Stimulated activated naive CD4-positive, alpha-beta T cell treated with Interleukin-2 at 50 U/mL for 16 hours (primary cell): ENCODE measurements at places on chromosomes 4 and X.

GRCh38 chrX:131399678-131400428, 110.7 kb upstream of the IGSF1 start:
- DNase-seq = no peak

GRCh38 chr4:79034544-79034943, 95.3 kb upstream of the PAQR3 start:
- DNase-seq = no peak

GRCh38 chr4:145861336-145862318, 77.0 kb downstream of the ZNF827 start:
- no peak for DNase-seq

DNA sequence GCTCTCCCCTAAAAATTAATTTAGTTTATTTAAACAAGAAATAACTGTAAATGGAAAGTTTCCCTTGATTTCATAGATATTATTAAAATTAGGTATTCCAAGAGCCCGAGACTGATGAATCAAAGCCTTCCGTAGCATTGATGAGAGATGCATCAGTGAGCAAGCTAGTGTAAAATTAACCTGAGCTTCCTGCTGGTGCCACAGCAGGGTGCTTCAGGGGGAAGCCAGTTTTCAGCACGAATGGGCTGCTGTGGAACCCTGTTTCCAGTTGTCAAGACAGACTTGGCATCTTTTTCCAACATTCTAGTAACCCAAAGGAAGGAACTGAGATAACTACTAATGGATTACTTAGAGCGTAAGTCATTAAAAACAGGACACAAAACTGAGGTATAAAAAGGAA, 221.7 kb downstream of the RBMX2 start:
- DNase-seq = no peak

- DNase-seq = no peak
Measured at GRCh38 chr4:76883147-76883546, 14.8 kb downstream of the SOWAHB start.

GRCh38 chr4:84887824-84888223, 78.7 kb downstream of the WDFY3 start:
- DNase-seq = no peak

GRCh38 chr4:53913771-53914170, 150.6 kb downstream of the CHIC2 start:
- no peak for DNase-seq

GRCh38 chr4:6461301-6462165, 10.9 kb downstream of the PPP2R2C start:
- DNase-seq = no peak

DNA sequence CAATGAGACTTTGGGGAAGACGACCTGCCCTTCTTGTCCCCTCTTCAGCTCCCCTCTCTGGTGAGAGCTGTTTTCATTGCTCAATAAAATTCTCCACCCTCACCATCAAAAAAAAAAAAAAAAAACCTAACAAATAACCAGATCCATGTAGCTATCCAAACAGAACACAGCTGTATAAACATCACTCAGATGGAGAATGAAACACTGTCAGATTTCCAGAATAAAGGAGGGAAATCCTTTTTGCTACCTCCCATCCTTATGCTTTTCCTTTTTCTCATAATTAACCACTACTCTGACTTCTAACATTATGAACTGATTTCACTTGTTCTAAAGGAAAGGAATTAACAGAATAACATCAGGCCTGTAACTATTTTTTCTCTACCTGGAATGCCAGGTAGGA, 155.6 kb downstream of the PPP4R3C start:
- no peak for DNase-seq

DNA sequence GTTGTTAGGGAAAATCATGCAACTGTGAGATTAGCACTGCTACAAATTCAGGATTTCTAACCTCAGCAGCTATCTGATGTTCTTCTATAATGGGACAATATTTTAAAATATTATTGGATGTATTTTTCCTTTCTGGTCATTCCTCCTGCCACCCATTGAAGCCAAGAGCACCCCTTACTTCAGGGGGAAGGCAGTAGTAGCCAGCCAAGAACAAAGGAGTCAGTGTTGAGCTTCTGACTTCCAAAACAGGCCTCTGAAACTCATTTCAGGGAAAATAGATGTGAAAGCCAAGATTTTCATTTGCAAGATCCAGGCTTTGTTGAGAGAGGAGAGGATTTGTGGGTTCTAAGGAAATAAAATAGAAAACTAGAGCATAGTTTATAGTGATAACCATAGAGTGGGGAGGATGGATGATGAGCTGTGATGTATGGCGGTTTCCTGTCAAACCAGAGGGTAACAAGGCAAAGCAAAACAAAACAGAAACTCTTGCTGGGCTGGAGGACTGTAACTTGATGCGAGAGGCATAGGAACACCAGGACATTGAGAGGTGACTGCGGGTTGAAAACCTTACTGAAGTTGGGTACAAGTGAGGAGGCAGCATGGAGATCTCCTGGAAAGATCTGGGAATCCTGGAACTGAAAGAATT, 173.7 kb upstream of the LEF1 start:
- no peak for DNase-seq

DNA sequence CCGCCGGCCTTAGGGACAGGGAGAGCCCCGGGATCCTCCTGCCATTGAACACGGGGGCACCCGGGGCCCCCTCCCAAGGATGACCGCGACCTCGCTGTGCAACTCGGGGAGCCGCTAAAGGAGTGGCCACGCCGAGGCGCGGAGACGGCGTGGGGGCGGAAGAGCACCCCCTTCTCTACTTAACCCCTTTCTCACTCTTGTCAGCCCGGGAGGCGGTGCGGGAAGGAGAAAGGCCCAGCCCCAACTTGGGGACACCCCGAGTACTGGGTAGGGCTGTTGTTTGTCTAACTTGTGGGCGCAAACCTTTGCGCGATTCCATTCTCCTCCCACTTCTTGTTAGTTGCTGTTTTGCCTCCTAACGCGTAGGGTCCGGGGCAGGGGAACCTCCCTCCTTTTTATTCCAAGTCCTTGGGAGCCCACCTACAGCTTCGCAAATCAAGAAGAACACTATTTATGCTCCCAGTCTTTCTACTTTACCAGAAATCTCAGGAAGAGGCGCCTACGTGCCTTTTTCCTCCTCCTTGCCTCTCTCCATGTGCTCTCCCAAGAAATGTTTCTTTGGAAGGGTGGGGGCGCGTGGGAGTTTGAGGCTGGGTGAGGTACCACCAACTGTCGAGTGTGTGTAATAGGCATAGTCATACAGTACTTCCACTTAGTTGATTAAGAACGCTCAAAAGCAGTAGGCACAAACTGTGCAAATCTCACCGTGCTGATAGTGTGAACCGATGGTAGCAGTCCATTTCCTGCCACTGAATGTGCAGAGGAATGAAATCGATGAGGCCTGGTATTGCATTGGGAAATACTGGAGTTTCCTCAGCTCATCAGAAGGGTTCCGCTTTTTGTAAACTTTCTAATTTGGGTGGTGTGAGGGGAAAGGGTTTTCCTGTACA, 813 bp downstream of the DIAPH2 start:
- DNase-seq = peak; percentile 45

DNA sequence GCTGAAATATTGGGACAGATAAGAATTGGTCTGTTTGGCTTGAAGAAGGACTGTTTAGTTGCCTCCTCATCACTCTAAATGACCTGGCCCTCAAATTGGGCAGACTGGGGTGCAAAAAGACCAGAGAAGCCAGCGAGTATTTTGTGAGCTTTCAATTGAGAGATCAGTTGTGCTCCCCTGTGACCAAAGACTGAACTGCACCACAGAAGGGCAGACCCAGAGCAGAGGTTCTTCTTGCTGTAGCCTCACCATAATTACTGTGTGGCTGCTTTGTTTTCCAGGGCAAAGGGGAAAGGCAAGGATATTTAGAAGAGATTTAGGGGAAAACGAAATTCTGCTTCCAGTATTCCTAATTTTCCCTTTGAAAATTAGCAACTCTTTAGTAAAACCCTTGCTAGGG, 104.0 kb upstream of the MBNL3 start:
- no peak for DNase-seq

GRCh38 chrX:122940199-122940598, 243.9 kb upstream of the GRIA3 start:
- DNase-seq = no peak

DNA sequence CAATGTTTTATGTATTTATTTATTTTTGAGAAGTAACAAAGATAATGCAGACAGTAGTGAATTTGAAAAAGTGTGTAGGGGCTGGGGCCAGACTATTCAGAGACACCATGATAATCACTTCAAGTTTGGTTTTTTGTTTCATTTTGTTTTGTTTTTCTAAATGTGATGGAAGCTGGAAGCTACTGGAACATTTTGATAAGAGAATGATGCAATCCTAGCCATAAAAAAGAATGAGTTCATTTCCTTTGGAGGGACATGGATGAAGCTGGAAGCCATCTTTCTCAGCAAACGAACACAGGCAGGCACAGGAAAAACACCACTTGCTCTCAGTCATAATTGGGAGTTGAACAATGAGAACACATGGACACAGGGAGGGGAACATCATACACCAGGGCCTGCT, 706.6 kb upstream of the EPHA5 start:
- DNase-seq = no peak

DNA sequence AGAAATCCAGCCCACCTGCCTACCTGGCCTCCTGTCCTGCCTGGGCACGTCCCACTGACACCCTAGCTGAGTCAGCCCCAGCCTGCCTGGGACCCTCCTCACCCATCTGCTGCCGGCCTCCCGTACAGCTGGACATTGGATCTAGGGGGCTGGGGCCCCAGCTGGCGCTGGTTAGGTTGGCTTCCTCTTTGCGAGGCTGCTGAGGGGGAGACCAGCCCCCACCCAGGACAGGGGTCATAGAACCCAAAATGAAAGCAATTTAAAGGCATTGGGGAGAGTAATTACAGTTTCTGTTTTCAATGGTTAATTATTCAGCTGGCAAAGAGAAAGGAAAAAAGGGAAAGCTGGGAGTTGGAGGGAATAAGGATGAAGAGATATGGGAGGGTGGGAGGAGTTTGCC, 15.8 kb downstream of the EFNB1 start:
- no peak for DNase-seq

GRCh38 chr4:121676345-121677075, 20.3 kb downstream of the ANXA5 start:
- no peak for DNase-seq

DNA sequence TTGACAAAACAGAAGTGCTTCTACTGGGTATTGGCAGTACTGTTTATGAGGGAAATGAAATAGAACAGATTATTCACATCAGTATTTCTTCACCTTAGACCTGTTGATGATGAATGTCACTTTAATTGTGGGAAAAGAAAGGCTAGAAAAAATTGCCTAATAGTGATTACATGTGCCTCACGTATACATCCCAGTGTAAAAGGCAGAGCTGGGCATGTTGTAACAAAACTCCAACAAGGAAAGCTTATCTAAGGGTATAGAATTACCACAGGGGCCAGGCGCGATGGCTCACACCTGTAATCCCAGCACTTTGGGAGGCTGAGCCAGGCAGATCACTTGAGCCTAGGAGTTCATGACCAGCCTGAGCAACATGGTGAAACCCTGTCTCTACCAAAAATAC, 4.2 kb downstream of the PGM2 start:
- DNase-seq = no peak

DNA sequence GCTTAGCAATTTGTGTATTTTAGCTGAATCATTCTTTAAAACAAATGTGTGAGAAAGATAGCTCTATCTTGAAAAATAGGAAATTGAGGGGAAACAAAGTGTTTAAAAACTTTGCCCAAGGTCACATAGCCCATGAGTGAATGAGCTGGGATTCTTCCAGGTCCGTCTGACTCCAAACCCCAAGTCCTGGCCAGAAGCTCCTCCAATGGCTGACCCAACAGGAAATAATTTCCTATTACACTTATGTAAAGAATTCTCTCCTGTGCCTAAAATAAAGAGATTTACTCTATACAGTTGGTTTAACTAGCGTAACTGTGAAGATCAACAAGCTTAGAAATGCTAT, 287.6 kb downstream of the ARHGAP24 start:
- no peak for DNase-seq

GRCh38 chrX:48789366-48790220, 3.2 kb downstream of the GATA1 start:
- no peak for DNase-seq

- DNase-seq = no peak
Measured at GRCh38 chr4:176291748-176292147, 22.7 kb upstream of the ASB5 start.

GRCh38 chr4:83153417-83153816, 38.9 kb upstream of the PLAC8 start:
- DNase-seq = no peak

GRCh38 chr4:123415977-123416376, 19.4 kb downstream of the SPRY1 start:
- peak; percentile 24 for DNase-seq

- no peak for DNase-seq
Measured at GRCh38 chrX:63656871-63657580, 128.0 kb downstream of the ARHGEF9 start.

GRCh38 chr4:139889901-139890300, 224.3 kb downstream of the MGST2 start:
- no peak for DNase-seq

- DNase-seq = no peak
Measured at GRCh38 chr4:15557786-15558550, 88.3 kb downstream of the CC2D2A start.

GRCh38 chr4:122712782-122713181, 19.7 kb upstream of the BBS12 start:
- no peak for DNase-seq

- DNase-seq = no peak
Measured at GRCh38 chr4:1784395-1784788, 8.7 kb upstream of the FGFR3 start.

- no peak for DNase-seq
Measured at GRCh38 chrX:39421006-39421405, 619.7 kb downstream of the MID1IP1 start.

DNA sequence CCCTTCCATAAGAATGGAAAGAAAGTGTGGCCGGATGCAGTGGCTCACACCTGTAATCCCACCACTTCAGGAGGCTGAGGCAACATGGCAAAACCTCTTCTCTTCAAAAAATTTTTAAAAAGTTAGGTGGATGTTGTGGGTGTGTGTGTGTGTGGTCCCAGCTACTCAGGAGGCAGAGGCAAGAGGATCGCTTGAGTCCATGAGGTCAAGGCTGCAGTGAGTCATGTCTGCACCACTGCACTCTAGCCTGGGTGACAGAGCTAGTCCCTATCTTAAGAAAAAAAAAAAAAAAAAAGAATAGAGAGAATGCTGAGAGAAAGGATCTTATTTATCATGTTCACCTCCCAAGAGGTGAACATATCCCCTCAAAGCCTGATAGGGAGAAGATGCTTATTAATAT, 492.1 kb upstream of the SMIM31 start:
- DNase-seq = no peak

- no peak for DNase-seq
Measured at GRCh38 chrX:72045141-72045540, 86.6 kb downstream of the RTL5 start.

- DNase-seq = no peak
Measured at GRCh38 chr4:138592796-138593195, 350.6 kb upstream of the SLC7A11 start.

DNA sequence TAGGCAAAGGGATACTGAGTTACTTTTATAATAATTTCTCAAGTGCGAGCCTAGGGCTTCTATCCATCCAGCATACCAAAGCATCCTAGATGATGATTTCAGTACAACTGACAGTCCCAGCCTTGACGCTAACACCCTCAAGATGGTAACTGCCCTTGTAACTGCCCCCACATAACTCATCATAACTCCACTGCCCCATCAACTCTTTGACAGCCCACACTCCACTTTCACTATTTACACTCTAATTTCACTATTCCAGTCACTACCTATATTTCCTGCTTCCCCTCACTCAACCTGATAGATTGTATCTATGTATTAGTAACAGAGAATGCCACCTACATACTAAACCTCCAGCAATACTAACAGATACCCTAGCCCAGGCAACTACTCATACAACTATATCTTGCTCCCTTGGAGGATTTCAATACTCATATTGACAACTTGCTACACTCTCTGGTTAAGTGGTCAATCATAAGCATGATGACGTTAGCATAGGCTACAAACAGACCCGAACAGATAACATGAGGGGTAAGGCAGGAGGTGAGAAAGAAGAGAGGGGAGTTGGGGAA, 65.0 kb downstream of the HUWE1 start:
- DNase-seq = no peak
